Stimulated activated CD4-positive, alpha-beta T cell treated with anti-CD3 and anti-CD28 coated beads, Interleukin-1b, Interleukin-23, amount 100 ng/mL, for 48 hours (primary cell): ENCODE measurements at places on chromosomes 4 and X.

DNA sequence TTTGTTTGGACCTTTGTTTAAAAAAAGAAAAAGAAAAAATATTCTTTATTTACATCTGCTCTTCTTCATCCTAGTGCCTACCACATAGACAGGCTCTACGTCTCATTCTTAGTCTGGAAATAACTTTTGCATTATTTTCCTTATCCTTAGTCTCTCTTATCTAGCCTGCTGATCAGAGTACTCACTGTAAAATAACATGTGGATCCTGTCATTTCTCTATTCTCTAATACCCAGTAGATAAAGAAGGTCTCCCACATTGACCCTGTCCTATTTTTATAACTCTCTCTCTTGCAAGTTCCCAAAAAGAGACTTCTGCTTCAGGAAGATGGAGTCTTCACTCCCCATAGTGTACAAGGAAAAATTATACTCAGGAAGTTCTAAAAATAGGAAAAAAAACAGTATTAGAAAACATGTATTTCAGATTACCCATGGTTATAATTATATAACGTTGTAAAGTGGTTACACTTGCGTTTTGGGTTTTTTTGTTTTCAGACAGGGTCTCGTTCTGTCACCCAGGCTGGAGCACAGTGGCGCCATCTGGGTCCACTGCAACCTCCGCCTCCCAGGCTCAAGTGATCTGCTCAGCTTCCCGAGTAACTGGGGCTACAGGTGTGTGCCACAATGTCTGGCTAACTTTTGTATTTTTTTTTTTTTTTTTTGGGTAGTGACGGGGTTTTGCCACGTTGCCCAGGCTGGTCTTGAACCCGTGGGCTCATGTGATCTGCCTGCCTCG lies 23.8 kb downstream of the ZFX start:
- DNase-seq = no peak

- DNase-seq = no peak
Observed at GRCh38 chr4:152556283-152556682, 20.4 kb upstream of the FBXW7 start.

DNA sequence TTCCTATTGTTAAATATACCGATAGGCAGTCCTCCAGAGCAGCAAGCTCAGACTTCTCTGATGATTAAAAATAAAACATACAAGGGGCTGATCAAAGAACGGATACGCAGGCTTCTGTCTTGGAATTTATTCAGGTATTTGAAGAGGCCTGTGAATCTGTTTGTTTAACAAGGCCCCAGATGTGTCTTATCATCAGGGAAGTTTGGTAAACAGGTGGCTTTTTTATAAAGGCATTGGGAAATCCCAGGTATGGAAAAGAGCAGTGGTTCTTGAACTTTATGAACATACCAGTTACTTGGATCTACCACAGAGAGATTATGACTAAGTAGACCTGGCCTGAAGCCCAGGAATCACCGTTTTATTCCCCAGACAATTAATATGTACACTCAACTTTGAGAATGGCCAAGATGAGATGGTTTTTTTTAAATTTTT lies 47.9 kb downstream of the SOWAHB start:
- DNase-seq = no peak

DNA sequence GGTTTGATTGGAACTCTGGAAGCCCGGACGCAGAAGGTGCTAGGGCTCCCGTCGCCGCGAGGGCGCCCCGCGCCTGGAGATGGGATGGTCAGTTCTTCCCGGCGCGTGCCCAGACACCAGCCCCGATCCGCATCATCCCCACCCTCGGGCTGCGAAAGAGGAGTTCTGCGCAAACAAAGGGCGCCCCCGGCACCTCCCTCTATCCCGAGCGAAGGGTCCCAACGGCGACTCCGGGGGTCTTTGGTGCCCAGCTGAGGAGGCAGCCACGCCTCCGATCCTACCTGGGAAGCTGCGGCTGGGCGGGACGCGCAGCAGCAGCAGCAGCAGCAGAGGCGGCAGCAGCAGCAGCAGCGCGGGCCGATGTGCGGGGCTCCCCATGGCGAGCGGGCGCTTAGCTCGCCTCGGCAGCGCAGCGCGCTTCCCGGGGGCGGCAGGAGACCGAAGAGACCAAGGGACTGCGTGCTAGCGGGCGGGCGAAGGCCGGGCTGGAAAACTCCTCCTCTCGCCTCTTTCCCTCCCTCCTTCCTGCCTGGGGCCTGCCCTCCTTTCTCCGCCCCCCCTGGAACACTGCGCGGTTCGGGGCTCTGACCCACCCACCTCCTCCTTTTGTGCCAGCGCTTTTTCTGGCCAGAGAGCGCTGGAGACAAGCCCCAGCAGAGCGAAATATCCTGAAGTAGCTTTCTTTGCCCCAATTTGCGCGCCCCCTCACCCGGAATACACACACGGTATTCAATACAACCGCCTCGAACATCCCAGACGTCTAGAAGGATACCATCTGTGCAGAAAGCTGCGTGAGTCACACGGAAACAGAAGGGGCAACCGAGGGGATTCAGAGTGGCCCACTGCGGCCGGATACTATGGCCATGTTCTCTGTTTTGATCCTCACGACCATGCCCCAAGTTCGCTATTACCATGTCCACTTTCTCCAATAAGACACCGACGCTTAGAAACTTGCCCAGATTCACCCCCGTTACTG lies at the start of gene SRPX:
SRPX (minus strand) TSS at position 457 of the 976 bp plus-strand sequence; CDS start at position 378, 79 bp downstream.
- DNase-seq = no peak
